Activated T-cell treated with anti-CD3 and anti-CD28 coated beads for 48 hours (primary cell): ENCODE measurements at places on chromosomes 12 and 14.

GRCh38 chr14:52835122-52835903 is 43.9 kb upstream of the GNPNAT1 start:
- DNase-seq, result no peak

GRCh38 chr12:116434155-116435011 is 124.8 kb upstream of the MAP1LC3B2 start:
- no peak for DNase-seq

GRCh38 chr12:62919838-62920237 is 15.1 kb downstream of the PPM1H start:
- DNase-seq, result no peak

- DNase-seq, result no peak
Observed at GRCh38 chr12:70418101-70418500, 52.0 kb downstream of the KCNMB4 start.

DNA sequence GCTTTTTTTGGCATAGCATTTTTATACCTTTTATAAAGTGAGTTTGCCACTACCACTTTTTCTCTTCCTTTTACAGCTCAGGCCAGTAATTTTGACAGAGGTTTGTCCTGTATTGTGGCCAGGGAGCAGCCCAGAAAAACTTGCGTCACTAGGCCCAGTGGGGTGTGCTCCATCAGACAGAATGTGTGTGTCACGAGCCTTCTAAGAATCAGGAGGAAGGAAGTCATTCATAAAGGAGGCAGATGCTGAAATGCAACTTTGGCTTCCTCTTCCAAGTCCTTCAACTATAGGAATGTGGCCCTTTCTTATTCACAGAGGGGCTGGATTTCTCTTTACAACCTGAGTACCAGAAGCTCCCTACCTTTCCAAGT is 10.1 kb upstream of the RAB35 start:
- DNase-seq, result no peak

GRCh38 chr12:130828895-130829294 is 10.2 kb downstream of the STX2 start:
- DNase-seq, result no peak

- DNase-seq, result peak; percentile 90
Observed at GRCh38 chr14:104985675-104986486, at the start of gene CLBA1. Gene CLBA1, plus strand, starts transcription at chr14:104985788. Its CDS starts 644 bp downstream, at chr14:104986432.

- no peak for DNase-seq
Observed at GRCh38 chr14:72783741-72784140, 110.2 kb downstream of the DPF3 start.

GRCh38 chr12:5965950-5966383 is 20.9 kb upstream of the ANO2 start:
- DNase-seq, result peak; percentile 27

GRCh38 chr12:93699271-93700145 is 22.3 kb downstream of the CRADD start:
- no peak for DNase-seq

GRCh38 chr12:132181570-132182200 is 37.4 kb downstream of the NOC4L start:
- no peak for DNase-seq

GRCh38 chr12:27142101-27142721 is 59.8 kb upstream of the C12orf71 start:
- peak; percentile 15 for DNase-seq

DNA sequence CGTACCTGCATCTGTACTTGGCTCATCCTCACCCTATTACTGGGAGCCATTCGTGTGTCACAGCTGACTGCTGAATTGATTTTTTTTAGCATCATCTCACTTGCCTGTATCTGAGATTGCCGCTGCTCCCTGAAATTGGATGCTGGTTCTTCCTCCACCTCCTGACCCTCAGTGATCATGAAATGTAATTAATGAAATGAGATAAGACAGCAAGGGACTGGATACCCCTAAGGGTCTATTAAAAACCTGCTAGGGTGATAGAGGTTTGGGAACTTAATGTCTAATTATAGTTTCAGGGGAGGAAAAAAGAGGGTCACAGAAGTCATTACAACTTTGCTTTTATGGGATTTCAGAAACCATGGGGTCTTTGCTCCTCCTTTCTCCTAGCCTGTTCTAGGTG is 410.6 kb downstream of the DPF3 start:
- no peak for DNase-seq

DNA sequence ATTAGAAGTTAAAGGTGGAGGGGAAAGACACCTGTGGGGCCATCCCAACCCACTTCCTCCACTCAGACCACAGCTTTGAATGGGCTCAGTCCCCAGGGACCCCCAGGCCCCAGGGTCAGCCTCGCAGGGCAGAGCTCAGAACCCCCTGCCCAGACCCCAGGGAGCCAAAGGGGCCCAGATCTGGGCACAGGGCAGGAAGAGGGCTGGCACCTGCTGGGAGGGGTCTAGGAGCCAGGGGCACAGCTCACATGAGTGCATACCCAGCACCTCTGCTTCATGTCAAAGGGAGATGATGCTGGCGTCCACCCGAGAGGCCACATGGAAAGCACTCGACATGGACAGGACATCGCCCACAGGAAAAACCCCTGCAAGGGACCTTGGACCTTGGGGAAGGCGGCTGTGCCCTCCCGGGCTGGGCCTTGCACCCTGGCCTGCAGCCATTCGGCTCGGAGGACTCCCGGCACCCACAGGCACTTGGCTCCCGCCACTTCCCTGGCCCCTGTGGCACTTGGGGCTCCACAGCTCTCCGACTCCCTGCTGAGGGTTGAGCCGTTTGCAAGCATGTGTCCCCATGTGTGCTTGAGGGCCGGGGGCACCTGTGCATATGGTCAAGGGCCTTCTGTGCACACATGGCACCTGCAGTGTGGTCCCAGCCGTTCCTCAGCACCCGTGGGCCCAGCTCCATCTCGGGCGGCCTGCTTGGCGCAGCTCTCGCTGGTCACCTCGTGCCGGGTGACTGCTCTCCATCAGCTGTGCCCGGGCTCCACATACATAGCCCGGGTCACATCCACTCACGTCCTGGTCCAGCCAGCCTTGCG is 7.8 kb upstream of the AMN start:
- no peak for DNase-seq

- no peak for DNase-seq
Observed at GRCh38 chr14:59060841-59061240, 127.6 kb upstream of the DAAM1 start.
